Bronchial epithelial cell (primary cell): ENCODE measurements at places on chromosomes 5 and 9.
A peak's percentile ranks its signal among the peaks of the same experiment; 100 is the strongest.

DNA sequence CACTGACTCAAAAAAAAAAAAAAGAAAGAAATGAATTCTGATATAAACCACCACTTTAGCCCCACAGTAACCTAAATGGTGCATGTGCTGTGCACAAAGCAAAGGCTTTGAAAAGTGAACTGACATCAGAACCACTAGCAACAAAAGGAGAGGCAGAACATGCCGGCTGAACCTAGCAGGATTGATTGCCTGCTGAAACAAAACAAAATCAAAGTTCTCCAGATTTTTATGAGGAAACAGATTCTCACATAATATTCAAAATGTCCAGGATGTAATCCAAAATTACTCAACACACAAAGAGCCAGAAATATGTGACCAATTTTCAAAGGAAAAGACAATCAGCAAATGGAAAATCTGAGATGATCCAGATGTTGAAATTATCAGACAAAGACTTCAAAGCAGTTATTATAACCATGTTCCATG, 37.9 kb downstream of the UBTD2 start:
- no peak for DNase-seq

DNA sequence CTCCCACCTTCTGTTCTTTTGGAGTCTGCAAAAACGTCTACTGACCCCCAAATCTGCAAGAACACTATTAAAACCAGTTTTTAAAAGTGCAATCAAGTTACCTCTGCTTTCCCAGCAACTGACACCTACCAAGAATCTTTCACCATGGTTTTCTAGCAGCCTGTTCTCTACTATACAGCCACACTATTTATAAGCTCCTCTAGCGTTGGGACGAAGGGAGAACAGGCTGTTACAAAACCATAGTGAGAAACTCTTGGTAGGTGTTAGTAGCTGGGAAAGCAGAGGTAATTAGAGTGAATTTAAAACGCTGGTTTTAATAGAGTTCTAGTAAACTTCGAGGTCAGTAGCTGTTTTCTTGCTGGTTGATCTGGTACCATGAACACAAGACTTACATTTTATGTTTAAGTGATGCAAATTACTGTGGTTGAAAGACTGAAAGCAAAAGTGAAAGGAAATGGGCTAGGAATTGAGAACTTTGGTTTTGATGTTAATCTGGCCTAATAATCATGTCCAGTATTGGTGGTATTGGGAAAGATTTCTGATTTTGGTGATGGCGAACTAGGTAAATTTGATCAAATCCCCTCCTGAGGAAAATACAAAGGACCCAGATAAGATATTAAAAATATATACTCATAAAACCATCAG, 5.3 kb downstream of the MROH2B start:
- no peak for DNase-seq

GRCh38 chr5:1330146-1330846, 14.6 kb downstream of the CLPTM1L start:
- peak; percentile 98 for DNase-seq

- peak; percentile 99 for DNase-seq
These were observed 38.8 kb downstream of the ITGA2 start for GRCh38 chr5:53027913-53028312.

DNA sequence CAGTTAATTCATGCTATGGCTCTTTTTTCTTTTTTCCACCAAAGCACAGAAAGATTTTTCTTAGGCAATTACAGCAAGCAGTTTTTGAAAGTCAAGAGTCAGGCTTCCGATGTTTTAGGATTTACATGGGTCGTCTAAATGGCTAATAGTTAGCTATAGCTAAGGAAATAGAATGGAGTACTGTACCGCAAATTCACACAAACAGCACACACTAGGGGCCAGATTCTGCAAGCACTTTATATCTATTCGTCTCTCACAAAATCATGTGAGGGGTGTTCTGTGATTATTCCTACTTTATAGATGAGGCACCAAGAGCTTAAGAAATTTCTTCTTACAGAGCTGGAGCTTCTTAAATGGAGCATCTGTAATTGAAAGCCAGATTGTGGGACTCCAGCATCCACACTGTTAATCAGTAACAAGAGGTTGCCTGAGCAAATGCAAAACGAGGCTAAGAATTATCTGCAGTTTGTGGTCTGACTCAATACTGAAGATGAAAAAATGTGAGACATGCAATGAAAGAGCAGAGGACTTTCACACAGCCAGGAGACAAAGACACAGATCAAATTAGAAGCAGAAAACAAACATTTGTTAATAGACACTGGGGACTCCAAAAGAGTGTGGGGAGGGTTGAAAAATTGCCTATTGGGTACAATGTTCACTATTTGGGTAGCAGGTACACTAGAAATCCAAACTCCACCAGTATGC, 62.7 kb upstream of the CTXN3 start:
- no peak for DNase-seq

- no peak for DNase-seq
These were observed 159.2 kb upstream of the C9orf72 start for GRCh38 chr9:27732494-27732893.

DNA sequence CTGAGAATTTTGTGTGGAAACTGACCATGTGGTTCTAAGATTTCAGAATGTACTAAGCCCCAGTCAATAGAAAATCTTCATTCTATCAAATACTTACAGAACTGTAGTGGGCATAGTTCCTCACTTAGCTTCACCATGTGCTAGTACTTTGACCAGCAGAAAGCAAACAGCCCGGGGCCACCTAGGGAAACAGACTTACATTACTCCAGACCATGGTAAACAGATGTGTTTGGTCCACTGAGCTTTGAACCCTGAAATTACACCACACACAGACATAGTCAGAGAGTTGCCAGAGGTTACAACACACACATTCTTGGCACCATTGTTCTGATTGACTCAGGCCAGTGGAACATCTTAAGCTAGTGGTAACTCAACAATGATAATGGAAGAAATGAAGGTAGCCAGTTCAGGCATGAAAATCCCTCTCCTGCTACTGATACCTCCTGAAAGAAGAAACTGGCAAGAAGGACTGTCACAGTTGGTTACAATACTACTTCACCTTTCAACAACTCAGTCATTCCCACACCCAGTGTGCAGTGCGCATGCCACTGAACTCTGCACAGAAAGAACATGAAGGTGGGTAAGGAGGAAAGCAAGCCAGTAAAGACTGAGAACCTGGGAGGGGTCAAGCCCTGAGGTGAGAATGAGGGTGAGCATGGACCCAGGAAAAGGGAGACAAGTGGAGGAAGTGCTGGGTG, 18.7 kb upstream of the LECT2 start:
- DNase-seq = peak; percentile 84

DNA sequence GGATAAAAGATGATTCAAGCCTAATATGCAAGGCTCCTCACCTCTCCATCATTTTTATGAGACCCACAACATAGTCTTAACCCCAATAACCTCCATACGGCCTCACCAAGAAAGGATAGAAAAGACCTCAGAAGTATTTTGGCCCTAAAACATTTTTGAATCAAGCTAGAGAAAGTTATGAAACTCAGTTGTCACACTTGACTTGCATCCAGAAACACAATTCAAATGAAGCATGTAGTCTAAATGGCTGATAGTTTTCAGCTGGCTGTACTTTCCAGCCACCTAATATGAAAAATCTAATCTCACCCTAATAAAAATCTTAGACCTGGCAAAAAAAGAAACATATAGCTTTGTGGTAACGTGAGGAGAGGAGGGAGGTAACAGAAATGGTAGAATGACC, 116.1 kb downstream of the ARL15 start:
- DNase-seq = no peak

- DNase-seq = no peak
These were observed 5.1 kb upstream of the TCOF1 start for GRCh38 chr5:150352244-150353031.

- DNase-seq = peak; percentile 72
These were observed 84.1 kb downstream of the AMBP start for GRCh38 chr9:113993838-113994540.

- peak; percentile 39 for DNase-seq
These were observed 9.7 kb downstream of the GSN start for GRCh38 chr9:121277518-121278295.

DNA sequence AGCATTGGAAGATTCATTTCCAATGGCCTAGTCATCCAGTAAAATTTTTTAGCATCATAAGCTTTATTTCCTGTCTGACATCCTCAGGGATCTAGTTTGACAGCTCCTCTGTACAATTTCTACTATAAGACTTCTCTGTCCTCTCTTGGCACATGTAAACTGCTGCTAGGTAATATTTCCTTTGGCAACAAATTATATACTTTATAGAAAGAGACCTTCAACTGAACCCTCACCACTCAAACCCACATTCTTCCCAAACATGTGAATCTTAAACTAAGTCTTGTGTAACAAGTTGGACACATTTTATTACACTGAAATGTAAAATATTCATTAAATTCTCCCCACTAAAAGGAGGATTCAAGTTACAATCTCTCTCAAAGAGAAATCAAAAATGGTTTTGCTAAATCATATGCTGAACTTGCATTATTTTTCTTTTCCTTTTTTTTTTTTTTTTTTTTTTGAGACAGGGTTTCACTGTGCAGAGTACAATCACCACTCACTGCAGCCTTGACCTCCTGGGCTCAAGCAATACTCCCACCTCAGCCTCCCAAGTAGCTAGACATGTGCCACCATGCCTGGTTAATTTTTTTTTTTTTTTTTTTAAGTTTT, 36.9 kb downstream of the SCAI start:
- DNase-seq = no peak

- no peak for DNase-seq
These were observed 19.5 kb downstream of the MYMK start for GRCh38 chr9:133505186-133505830.

DNA sequence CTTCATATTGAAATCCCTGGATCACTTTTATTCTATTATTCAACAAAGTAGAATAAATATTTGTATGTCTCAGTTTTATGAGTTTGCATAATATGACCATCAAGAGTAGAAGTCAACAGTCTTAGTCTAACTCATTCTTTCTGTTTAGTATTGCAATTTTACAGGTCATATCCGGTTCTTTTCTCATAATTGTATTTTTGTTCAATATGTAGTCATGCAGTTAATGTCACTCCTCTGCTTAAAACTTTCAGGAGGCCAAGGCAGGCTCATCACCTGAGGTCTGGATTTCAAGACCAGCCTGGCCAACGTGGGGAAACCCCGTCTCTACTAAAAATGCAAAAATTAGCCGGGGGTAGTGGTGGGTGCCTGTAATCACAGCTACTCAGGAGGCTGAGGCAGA, 148.4 kb upstream of the TRPM3 start:
- no peak for DNase-seq

GRCh38 chr9:93154293-93154903, 20.3 kb upstream of the NINJ1 start:
- DNase-seq = no peak

DNA sequence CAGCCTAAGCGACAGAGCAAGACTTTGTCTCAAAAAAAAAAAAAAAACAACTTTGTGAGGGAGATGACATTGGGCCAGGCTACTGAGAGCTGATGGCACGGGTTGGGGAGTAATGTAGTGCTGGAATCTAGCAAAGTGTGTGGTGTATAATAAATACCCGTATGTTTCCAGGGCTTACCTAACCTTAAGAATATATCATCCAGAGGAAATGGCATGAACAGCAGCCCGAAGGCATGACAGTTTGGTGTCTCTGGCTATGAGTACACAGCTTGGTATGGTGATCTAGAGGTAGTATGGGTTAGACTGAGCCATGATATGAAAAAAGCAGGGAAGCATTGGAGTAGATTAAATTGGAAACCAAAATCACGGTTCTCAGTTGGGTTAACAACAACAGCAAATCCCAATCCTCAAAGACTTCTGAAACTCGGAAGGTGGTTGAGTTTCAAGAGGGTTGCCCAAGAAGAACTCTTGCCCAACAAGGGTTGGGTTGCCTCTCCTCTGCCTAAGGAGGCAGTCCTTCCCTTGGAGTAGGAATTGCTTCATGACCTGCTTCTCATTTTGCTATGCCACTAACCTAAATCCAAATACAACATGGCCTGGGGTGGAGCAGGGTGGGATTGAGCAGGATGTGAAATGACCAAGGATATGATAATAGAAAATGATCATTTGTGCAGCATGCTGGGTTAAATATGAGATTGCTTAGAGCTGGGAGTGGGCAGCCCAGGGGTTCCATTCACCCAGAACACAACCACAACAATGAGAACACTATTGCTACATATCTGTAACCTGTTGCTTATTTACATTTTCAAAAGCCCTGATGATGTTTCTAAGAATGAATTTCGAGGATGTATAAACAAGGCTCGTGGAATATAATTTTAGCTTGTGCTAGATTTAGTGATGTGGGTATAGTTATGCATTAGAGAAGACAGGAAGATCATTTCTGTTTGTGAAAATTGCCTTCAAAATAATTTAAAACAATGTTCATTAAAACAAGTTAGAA, 64.6 kb upstream of the ZFR start:
- peak; percentile 42 for DNase-seq

GRCh38 chr9:99020786-99021436, 77.2 kb downstream of the COL15A1 start:
- no peak for DNase-seq

GRCh38 chr9:99445920-99446319, 223.8 kb downstream of the SEC61B start:
- DNase-seq = peak; percentile 61

GRCh38 chr5:80408484-80409366, 861 bp downstream of the ZFYVE16 start:
- DNase-seq = peak; percentile 34

GRCh38 chr5:108371263-108371662, 10.6 kb downstream of the FBXL17 start:
- no peak for DNase-seq
